ENCODE measurements at places on chromosomes 7 and 10.

- no peak for DNase-seq
Observed at GRCh38 chr10:124001391-124002148, 91.8 kb downstream of the CHST15 start.

DNA sequence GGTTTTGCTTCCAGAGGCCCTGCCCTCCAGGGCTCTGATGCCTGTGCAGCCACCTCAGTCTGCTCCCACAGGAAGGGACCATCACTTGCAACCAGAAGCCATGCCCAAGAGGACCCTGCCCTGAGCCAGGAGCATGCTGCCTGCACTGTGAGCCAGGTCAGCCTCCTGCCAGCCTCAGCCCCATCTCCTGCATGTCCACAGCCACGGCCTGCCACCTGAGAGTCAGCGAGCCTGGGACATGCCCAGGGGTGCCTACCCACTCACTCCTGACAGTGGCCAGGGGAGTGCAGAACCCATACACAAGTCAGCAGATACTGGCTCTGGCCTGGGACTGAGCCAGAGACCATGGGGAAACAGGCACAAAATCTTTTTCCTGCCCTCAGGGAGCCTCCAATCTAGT is 6.6 kb upstream of the KCP start:
- no peak for DNase-seq

DNA sequence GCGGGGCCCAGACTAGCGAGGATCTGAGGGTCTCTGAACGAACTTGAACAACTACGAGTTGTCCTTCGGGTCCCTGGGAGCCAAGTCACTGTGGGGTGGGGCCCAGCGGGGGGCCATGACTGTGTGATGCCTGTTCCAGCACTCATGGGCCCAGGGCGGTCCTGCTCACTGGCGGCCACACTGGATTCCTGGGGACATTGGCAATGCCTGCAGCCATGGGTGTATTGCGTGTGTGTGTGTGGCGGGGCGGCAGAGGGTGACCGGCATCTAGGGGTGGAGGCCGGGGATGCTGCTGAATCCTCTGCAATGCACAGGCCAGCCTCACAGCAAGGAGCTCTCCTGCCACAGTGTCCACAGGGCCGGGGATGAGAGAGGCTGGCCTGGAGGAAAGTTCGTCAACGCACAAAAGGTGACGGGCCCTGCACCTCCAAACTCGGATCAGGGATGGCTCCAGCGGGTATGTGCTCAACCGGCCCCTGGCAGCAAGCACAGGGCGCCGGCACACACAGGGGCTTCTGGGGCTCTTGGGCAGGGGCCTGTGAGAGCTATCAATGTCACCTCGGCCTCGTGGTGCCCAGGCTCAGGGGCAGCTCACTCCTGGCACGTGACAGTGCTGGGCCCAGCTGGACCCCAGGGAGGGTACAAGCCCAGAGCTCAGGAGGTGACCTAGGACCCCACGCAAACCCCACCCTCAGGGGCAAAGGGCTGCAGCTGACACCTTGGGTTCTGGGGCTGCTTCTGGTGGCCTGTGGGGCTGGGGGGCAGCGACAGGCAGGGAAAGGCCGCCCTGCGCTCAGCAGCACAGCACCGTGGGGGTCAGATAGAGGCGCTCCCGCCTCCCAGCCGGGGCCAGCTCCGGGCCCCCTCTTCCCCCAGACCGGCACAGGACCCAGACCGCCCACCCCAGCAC is 27.9 kb downstream of the PAPOLB start:
- DNase-seq = no peak

DNA sequence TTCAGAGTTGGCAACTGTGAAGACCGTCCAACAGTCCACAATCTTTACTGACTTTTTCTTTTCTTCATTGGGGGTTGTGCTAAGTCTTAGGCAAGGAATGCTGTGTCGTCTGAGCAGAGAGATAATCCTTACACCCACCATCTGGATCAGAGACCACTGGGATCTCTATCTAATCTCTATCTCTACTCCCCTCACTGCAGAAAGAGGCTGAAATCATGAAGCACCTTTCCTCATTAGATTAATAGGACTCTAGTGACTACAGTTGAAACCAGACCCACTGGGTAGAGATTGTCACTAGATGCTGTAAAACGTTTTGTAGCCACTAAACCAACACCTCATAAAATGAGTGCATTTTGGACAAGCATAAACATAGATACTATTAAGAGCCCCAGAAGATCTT is 387.4 kb upstream of the CELF2 start:
- no peak for DNase-seq

DNA sequence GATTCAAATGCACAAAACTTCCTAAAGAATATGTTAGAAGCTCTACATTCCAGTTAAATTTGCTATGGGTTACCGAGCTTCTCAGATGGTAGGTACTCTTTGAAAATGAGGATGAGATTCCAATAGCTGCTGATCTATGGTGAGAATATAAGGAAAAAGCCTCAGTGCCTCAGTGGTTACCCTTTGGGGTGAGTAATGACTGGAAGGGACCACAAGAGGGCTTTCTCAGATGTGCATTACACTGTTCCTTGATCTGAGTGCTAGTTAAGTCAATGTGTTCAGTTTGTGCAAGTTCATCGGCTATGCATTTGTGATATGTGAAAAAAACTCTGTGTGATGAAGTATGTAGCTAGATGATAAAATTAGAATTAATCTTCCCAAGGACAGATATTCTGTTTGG is 3.5 kb downstream of the NRCAM start:
- no peak for DNase-seq

DNA sequence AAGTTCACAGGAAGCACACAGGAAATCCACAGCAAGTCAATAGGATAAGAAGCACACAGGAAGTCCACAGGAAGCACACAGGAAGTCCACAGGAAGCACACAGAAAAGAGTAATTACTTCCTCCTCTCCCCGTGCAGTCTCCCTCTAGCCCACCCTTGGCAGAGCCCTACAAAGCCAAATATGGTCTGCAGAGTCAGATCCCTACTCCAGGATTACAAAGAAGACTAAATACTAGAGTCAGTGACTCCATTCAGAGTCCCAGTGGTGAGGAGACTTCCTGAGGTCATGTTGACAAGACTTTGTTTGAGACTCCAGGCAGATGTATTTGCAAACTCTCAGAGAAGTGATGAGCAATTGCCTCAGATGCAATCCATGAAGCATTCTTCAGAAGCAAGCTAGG is 398.6 kb upstream of the AUTS2 start:
- DNase-seq = no peak

GRCh38 chr10:103923502-103923901 is 5.5 kb upstream of the STN1 start:
- no peak for DNase-seq

DNA sequence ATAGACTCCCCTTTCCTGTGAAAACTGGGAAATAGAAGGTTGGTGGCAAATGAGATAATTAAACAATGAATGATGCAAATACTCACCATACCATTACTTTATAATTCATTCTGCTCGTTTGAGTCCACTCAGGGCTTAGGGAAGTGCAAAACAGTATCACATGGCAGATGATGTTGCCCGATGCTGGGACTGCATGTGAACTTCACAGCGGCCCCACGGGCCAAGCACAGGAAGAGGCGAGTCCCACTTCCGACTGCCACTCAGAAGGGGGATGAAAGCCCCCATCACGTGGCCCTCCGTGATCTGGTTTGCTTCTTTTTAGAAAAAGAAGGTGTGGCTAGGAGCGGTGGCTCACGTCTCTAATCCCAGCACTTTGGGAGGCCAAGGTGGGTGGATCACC is 71.5 kb downstream of the PRPF18 start:
- DNase-seq = no peak

- DNase-seq = no peak
Observed at GRCh38 chr10:72561745-72562166, 64.1 kb downstream of the MICU1 start.

GRCh38 chr7:138903186-138903820 is 77.9 kb downstream of the KIAA1549 start:
- peak; percentile 62 for DNase-seq

GRCh38 chr7:131602994-131603372 is 46.6 kb upstream of the PODXL start:
- DNase-seq = no peak

DNA sequence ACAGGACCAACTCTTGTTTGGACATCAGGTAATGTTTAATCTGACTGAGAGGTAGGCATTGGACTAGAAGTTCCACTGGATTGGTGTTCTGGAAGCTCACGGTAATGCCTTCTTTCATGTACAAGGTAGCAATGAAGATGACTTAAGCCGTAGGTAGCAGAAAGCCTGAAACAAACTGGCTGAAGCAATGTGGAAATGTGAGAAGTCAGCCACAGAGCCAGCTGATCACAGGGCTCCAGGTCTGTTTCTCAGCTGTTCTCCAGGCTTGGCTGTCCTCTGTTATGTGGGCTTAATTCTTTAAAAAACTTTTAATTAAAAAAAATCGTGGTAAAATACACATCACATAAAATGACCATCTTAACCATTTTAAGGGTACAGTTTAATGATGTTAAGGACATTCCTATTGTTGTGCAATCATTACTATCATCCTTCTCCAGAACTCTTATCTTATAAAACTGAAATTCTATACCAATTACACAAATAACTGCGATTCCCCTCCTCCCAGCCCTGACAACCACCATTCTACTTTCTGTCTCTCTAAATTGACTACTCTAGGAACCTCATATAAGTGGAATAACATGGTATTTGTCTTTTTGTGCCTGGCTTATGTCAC is 101.4 kb upstream of the ZNF32 start:
- no peak for DNase-seq

- no peak for DNase-seq
Observed at GRCh38 chr7:90710466-90710850, 114.3 kb downstream of the CDK14 start.

DNA sequence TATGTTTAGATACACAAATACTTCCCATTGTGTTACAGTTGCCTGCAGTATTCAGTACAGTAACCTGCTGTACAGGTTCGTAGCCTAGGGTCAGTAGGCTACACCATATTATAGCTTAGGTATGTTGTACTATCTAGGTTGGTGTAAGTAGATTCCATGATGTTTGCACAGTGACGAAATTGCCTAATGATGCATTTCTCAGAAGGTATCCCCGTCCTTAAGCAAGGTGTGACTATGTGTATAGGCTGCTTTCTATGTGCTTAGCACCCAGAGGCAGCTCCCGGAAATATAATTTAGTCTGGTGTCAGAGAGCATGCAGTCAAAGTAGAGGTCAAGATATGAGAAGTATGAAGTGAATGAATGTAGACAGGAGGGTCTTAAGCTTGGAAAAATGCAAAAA is 9.8 kb downstream of the MAPK8 start:
- DNase-seq = no peak

- DNase-seq = no peak
Observed at GRCh38 chr7:27723085-27723484, 16.9 kb upstream of the TAX1BP1 start.

GRCh38 chr10:74048433-74048832 is 50.5 kb downstream of the VCL start:
- DNase-seq = no peak

DNA sequence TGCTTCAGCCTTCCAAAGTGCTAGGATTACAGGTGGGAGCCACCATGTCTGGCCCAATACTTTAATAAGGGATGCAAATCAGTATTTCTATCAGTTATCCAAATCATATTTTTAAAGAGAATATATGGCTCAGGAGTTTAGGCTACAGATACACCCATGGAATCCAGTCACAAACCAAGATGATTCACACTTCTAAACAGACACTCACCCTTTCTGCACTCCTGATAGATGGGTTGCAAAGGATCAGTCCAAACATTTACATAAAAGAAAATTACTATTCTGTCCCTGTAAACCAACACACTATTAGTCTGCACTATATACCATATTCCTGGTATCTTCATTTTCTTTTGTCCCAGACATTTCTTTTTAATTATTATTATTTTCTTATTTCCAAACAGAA is 2.2 kb downstream of the MORN4 start:
- no peak for DNase-seq

- no peak for DNase-seq
Observed at GRCh38 chr7:129515381-129515780, 13.1 kb downstream of the SMKR1 start.

- no peak for DNase-seq
Observed at GRCh38 chr10:29141761-29142160, 147.1 kb upstream of the LYZL1 start.

GRCh38 chr7:7176406-7177043 is 5.8 kb upstream of the C1GALT1 start:
- DNase-seq = no peak

- no peak for DNase-seq
Observed at GRCh38 chr7:151704960-151705635, 171.8 kb downstream of the PRKAG2 start.

GRCh38 chr7:76377186-76377918 is 18.6 kb upstream of the YWHAG start:
- DNase-seq = no peak

DNA sequence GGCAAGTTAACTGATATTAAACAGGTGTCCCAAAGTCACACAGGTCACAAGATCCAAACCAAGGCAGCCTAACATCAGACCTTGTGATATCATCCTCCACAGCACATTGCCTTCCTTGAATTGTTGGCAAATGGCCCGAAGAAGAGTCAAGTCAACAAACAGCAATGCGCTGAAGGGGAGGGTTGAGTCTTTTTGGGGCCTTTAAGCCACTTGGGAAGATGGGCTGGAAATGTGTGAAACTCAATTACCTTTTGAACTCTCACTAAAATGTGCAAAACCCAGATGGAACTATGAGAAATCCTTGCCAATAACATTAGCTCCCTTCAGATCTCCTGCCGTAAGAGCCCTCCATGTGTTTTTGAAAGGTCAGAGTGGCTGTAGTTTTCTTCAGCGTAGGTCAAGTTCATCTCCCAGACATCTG is 47.9 kb upstream of the STK17A start:
- no peak for DNase-seq

DNA sequence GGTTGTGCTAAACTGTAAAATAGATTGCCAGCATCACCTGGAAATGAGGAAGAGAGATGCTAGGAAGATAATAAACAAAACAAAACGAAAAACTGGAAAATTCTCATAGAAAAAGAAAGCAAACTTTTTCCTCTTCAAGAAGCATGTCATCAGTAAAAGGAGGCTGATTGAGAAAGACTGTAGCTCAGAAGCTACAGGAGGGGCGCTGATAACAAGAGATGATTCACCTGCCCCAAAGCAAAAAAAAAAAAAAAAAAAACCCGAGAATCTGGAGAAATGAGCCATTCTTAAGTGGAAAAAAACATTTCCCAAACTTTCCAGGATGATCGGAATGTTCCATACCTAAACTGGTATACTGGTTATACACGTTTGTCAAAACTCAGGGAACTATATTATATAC is 130.5 kb upstream of the C1QL3 start:
- no peak for DNase-seq
